ENCODE measurements at places on chromosomes 2 and 18.

GRCh38 chr2:72815655-72816278 lies 10.1 kb downstream of the EXOC6B start:
- DNase-seq = no peak

- DNase-seq = no peak
These were observed 89.0 kb downstream of the KCTD1 start for GRCh38 chr18:26459340-26459739.

DNA sequence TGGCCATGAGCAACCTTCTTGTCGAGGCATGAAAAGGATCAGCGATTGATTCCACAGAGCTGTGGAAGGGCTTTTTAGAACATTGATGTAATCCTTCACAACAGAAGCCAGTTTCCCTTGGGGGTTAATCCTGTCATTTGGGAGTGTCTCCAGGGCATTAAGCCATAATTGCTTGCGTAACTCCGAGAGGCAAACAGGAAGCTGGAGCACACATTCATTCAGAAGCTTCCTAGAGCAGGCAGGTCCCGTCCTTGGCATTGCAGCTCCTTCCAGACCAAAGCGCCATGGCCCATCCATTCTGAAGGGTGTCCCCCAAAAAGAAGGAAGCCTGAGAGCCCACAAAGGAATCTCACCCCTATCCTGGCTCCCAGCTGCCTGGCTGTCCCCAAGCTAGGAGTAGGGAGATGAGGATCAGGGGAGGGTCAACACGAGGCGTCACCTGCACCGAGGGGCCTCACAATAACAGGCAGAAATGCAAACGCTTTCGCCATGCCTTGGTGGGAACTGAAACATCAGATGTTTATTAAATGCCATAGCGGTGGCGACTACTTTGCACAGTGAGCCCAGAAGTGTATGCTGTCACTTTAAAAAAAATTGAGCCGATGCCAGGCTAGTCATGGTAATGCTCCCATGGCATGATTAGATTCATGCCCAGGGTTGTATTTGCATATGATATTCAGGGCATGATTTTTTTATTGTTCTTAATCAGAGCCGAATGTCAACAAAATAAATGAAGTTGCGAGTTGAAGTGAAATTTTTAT lies 339.4 kb downstream of the BCL11A start:
- no peak for DNase-seq

DNA sequence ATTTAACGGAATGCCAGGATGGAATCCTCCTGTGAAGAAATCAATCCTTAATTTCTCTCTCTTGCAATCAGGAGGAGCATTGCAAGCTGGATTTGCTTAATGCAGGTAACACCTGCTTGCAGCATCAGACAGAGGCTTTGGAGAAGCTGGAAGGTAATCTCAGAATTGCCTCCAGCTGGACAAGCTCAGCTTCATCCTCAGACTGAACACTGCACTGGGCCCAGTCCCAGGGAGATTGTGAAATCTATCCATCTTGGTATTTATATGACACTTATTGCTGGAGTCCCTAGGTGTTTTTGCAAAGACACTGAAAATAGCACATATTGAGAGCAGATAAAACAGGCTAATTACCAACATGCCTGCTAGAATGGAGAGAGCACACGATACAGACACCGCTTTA lies 179.4 kb upstream of the SESTD1 start:
- DNase-seq = no peak

- DNase-seq = no peak
These were observed 440.5 kb downstream of the SETBP1 start for GRCh38 chr18:45121146-45121545.

DNA sequence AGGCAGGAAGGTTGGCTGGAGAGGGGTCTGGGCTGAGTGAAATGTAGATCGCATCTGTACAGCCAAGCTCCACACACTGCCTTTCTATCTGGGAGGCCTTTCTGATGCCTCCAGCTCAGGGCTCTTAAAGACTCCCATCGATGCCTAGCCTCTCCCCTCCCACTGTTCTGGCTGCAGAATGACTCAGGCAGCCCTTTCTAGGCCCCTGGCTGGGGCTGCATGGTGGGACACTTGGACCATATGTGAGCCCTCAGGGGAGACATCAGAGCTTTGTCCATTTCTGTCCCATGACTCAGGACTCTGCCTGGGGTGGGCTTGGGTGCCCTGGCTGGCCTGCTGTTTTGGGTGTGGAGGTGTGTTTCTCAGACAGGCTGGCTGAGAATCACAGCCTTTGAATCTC lies 101.3 kb downstream of the CELF4 start:
- DNase-seq = no peak

DNA sequence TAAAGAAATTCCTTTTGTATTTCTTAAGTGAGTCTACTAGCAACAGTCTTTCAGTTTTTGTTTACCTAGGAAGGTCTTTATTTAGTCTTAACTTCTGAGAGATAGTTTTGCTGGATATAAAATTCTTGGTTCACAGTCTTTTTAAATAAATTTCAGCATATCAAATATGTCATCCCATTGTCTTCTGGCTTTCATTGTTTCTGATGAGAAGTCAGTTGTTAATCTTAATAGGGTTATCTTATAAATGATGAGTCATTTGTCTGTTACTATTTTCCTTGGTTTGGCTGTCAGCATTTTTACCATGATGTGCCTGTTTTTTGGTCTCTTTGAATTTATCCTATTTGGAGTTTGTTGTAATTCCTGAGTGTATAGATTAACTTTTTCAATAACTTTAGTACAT lies 129.3 kb downstream of the FAM210A start:
- DNase-seq = no peak

GRCh38 chr2:177894546-177894945 lies 178.0 kb downstream of the PDE11A start:
- no peak for DNase-seq

GRCh38 chr2:160576054-160576499 lies 82.5 kb upstream of the RBMS1 start:
- DNase-seq = peak; percentile 62

DNA sequence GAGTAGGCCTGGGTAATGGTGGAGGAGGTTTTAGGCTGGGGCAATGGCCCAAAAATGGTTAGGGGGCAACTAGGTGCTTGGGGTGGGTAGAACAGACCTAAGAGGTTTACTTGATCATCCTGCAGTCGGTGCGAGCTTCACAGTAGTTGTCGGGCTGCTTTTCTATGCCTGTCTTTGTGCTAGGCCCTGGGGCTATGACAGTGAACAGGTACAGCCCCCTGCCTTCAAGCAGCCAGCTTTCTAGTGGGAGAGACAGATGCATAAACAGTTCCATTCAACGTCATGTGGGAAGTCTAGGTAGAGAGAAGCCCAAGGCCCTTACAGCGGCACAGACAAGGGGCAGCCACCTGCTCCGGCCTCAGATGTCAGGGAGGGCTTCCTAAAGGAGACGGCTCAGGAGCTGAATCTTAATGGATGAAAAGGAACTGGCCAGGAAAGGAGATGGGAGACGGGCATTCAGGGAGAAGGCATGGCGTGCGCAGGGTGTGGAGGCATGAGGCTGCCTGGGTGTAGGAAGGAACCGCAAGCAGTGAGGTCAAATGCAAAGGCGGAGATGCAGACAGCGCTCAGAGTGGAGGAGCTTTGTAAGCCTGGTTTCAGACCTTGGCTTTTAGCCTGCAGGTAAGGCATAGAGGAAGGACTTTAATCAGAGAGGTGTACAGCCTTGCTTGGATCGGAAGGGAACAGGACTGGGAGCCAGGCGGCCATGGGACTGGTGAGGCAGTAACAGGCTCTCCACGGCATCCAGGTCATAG lies 6.0 kb downstream of the CTIF start:
- DNase-seq = no peak

- no peak for DNase-seq
These were observed 12.8 kb upstream of the MSGN1 start for GRCh38 chr2:17803497-17803896.

DNA sequence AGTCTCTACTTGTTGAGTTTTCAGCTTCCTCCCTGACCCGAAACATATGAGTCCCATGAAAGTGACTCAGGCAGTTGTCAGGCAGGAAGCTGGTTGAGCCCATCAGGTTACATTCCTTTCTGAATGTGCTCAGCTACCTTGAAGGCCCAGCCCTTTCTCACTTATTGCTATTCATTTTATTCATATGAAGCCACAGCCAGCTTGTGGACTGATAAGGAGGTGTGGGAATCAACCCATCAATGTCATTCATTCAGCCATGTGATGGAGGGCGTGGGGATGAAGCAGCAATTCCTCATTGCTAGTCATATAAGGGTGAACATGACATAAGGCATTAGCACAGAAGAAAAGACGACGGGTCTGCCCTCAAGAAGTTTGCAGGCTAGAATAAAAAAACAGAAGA lies 5.3 kb upstream of the VPS4B start:
- DNase-seq = no peak

DNA sequence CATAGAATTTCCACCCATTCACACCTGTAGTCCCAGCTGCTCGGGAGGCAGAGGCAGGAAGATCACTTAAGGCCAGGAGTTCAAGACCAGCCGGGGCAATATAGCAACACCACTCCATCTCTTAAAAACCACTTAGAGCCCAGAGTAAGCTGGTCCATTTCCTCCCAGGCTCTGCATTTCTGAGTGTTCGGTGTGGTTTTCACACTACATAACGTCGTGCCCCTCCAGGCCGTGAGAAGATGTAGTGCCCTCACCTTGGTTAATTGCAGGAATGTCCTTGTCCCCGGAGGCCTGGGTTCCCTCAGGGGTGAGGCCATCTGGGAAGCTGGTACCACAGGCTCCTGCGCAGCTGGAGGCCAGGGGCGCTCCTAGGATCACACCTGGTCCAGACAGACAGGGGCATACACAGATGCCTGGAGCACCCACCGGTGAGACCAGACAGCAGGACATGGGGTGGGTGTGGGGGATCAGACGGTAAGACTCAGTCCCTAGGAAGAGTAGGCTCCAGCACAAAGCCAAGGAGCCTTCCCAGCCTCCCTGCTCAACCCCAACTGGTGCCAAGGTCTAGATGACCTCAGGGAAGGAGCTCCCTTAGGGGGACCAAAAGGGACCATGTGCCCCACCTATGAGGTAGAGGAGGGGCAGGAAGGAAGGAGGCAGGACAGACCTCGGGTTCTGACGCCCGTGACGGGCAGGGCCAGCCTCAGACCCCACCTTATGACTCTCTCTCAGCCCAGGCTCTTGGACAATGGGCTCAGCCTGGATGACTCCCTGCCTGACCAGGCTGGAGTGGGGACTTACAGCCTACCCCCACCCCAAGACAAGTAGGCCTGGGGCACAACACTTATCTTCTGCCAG lies 752 bp downstream of the ASTL start:
- no peak for DNase-seq

GRCh38 chr18:8754995-8755960 lies 49.9 kb downstream of the MTCL1 start:
- no peak for DNase-seq

DNA sequence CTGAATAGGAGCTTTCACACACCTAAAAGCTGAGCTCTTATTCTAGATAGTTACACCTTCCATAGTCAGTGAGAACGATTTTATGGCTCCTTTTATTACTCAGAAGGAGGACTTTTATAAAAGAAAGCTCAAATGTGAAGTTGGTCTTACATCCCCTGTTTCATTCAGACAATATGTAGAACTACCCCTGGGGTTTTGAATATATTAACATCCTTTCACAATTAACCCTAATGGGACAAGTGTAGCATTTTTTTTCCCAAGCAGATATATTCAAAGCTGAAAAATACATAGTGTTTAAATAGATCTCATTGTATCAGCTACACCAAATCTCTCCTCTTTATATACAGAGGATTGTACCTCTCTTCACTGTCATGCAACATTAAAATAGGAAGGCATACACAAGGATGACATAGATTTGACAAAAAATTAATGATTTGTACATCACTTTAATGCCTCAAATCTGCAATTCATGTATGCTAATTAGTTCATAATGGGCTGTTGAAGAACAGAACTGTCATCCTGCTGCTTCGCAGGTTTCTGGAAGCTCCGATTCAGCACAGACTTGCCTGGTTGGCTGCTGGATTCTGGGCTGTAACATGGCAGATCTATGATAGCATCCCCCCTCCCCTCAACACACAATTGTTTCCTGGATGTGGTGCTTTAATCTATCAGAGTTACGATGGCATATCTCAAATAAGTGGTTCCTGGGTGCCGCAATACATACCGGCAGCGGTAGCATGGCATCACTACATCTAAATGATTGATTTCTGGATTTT lies 129.7 kb upstream of the PARD3B start:
- DNase-seq = no peak

DNA sequence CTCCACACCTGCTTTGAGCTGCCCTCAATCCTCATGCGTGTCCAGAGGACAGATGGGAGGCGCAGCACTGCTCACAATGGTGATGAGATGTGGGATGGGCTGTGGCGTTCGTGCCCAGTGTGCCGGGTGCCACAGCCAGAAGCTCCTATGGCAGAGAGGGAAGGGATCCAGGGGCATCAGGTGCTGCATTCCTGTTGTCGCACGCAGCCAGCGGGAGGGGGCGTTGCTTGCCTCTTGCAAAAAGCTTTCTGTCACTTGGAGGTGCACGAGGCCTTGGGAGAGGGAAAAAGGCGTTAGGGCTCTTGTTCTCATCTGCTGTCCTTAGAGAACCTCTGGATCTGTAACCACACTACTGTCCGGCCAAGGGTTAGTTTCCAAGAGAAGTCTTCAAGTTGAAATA lies 29.2 kb upstream of the ALLC start:
- no peak for DNase-seq

GRCh38 chr2:191435141-191435540 lies 189.9 kb downstream of the MYO1B start:
- DNase-seq = no peak

- no peak for DNase-seq
These were observed 64.6 kb downstream of the OSBPL6 start for GRCh38 chr2:178258916-178259315.

GRCh38 chr2:164773635-164774034 lies 68.0 kb downstream of the COBLL1 start:
- no peak for DNase-seq

- DNase-seq = peak; percentile 58
These were observed 200.5 kb downstream of the ACKR3 start for GRCh38 chr2:236769981-236770671.

- DNase-seq = no peak
These were observed 102.7 kb downstream of the NR4A2 start for GRCh38 chr2:156229724-156230362.

DNA sequence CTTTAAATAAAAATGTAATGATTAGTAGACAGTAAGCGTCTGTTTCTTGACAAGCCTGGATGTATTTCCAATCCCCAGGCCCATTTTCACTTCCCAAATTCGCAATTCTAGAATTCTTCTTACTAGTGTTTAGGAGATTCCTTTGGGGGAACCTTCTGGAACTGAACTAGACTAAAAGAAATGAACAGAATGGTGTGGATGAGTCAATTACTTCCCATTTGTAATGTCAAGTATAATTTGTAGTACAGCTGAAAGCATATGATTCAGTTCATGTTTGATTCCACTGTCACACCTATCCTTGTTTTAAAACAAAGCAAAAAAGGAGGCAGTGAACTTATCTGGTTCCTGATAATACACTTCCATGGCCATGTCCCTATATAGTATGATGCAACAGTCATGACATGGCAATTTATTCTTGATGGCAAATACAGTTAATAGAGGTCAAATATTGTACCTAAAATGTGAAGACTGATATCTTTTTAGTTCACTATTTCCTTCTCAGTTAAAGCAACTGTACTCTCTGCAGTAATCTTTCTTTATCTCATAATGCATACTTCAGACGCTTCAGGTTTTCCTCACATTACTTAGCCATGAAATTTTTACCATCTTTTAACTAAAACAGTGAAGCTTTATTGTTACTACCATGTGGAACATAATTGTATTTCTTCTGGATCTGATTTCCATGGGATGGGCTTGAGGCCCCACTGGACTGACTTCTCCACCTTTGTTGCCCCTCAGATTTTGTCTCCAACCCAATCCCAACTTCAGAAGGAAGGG lies 2.0 kb downstream of the IDH1 start:
- DNase-seq = no peak

GRCh38 chr18:78974115-78974761 lies 5.4 kb upstream of the SALL3 start:
- DNase-seq = no peak

GRCh38 chr2:15652252-15652651 lies 60.6 kb downstream of the DDX1 start:
- no peak for DNase-seq

Measured in smooth muscle cell of the brain vasculature (primary cell).